ENCODE measurements at places on chromosomes 7 and 10. TPM values are rescaled to one million over a fixed set of nuclear protein-coding genes. Genes with fewer than 3 reads are reported as not detected.

The FBXO24 gene
- 0.94 TPM for total RNA-seq

The H2BK1 gene
- total RNA-seq, result not detected

The MDH2 gene
- total RNA-seq, result 206 TPM

The HMX3 gene
- not detected for total RNA-seq

The SPDYE11 gene
- not detected for total RNA-seq

The NACAD gene
- 1.7 TPM for total RNA-seq

The SLC29A4 gene
- total RNA-seq, result 15.7 TPM

The EVX1 gene
- not detected for total RNA-seq

The CLCN1 gene
- 0.11 TPM for total RNA-seq

The KLF14 gene
- total RNA-seq, result not detected

The PPP1R3A gene
- not detected for total RNA-seq

The MSS51 gene
- 2.2 TPM for total RNA-seq

The ETV1 gene
- 45.6 TPM for total RNA-seq

The RAMP3 gene
- total RNA-seq, result 0.31 TPM

The CUX1 gene
- total RNA-seq, result 28.2 TPM

The HYCC1 gene
- 62.9 TPM for total RNA-seq

The BMPR1A gene
- total RNA-seq, result 86.5 TPM

The DNAH11 gene
- total RNA-seq, result 1.6 TPM

The CDK13 gene
- 30.6 TPM for total RNA-seq

The HABP2 gene
- not detected for total RNA-seq

The RET gene
- 16.0 TPM for total RNA-seq

The NT5C2 gene
- 44.6 TPM for total RNA-seq

The PTN gene
- total RNA-seq, result 17.3 TPM

The CDC14C gene
- 0.07 TPM for total RNA-seq

The HTR7 gene
- 34.3 TPM for total RNA-seq

The CYP26C1 gene
- 0.26 TPM for total RNA-seq

The SFXN2 gene
- total RNA-seq, result 11.6 TPM

The PRRT4 gene
- 0.14 TPM for total RNA-seq

The NPSR1 gene
- total RNA-seq, result not detected

The CREB5 gene
- 1.8 TPM for total RNA-seq

The SLC26A4 gene
- total RNA-seq, result not detected

The DGKB gene
- 0.52 TPM for total RNA-seq

The SMO gene
- total RNA-seq, result 44.9 TPM

The ZNF479 gene
- total RNA-seq, result not detected

The MLXIPL gene
- total RNA-seq, result 0.63 TPM

The TMEM196 gene
- total RNA-seq, result 0.21 TPM

The ELN gene
- total RNA-seq, result 2.7 TPM

The NKX1-2 gene
- 57.8 TPM for total RNA-seq

The BAG3 gene
- 8.4 TPM for total RNA-seq

The PNLIP gene
- not detected for total RNA-seq

The SPDYE16 gene
- total RNA-seq, result not detected

The CRYGN gene
- total RNA-seq, result 1.2 TPM

The LIPJ gene
- total RNA-seq, result not detected

The ADAM12 gene
- 0.11 TPM for total RNA-seq

The ARHGEF35 gene
- 1.4 TPM for total RNA-seq

The C10orf105 gene
- 0.18 TPM for total RNA-seq
